Fibroblast of pulmonary artery (primary cell): ENCODE measurements at places on chromosomes 13 and 19.

DNA sequence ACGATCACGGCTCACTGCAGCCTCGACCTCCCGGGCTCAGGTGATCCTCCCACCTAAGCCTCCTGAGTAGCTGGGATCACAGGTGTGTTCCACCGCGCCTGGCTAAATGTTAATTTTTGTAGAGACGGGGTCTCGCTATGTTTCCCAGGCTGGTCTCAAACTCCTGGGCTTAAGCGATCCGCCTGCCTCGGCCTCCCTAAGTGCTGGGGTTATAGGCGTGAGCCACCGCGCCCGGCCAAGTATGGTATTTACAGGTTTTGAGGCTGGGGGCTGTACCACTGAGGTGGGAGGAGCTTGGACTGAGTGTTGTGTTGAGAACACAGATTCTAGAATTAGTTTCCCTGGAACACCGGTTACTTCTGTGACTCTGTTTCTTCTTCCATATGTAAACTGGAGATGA, 452 bp upstream of the PPM1N start:
- no peak for DNase-seq

DNA sequence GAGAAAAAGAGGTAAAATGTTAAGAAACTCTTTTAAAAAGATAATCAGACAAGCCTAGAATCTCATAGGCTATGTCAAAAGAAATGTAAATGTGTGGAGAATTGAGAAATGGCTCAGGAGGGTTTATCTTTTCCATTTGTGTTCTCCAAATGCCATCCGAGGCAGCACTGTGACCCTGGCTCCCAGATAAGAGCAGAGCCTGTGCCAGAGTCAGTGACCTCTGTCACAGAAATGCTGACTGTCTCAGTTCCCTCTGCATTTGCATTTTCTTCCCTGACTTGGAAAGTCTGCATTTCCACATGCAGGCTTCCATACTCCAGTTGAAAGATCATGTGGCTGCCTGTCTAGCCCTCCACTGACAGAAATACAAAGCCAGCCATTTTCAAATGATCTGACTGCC, 42.0 kb downstream of the SERTM1 start:
- no peak for DNase-seq

- DNase-seq, result no peak
These were observed 117.7 kb upstream of the CACNA1A start for GRCh38 chr19:13623716-13624710.

DNA sequence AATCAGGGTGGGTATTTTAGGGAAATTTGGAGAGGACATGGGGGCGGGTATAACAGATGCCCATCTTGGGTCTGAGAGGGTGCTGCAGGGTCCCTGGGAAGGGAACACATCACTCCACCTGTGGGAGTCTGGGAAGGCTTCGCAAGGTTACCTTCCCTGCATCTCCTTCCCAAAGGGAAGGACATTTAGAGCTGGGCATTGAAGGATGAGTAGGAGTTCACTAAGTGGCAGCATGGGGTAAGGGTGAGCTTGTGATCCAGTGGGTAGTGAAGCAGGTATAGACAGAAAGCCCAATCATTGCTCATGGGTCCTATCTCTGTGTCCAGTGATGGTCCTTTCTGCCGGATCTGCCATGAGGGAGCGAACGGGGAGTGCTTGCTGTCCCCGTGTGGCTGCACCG, 13.2 kb downstream of the MARCHF2 start:
- no peak for DNase-seq
